HAP-1 (cell line): ENCODE measurements at places on chromosomes 7 and 10.

GRCh38 chr7:150380463-150380862, 1.3 kb downstream of the ZNF775 start:
- DNase-seq = no peak

- DNase-seq = peak; percentile 66
Measured at GRCh38 chr10:49408519-49409306, 12.8 kb upstream of the DRGX start.

DNA sequence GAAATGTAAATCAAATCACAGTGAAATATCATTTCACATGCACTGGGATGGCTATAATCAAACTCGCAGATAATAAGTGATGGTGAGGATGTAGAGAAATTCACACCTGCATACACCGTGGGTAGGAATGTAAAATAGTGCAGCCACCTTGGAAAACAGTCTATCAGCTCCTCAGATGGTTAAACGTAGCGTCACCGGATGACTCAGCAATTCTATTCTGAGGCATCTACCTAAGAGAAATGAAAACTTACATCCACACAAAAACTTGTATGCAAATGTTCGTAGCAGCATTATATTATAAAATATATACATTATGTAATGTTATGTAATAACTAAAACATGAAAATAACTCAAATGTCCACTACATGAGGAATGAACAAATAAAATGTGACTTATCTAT, 38.9 kb downstream of the SH3PXD2A start:
- DNase-seq = no peak

- no peak for DNase-seq
Measured at GRCh38 chr7:140552240-140552679, 73.0 kb upstream of the MKRN1 start.

- DNase-seq = no peak
Measured at GRCh38 chr10:84987039-84987438, 658.6 kb downstream of the CCSER2 start.
